Uterus (tissue), 4 donors: ENCODE measurements at places on chromosomes 5 and 9. TPM values are rescaled to one million over a fixed set of nuclear protein-coding genes. Genes with fewer than 3 reads are reported as not detected.

GRCh38 chr5:81534441-81534840 lies 140.5 kb upstream of the ACOT12 start:
- DNase-seq = no peak

DNA sequence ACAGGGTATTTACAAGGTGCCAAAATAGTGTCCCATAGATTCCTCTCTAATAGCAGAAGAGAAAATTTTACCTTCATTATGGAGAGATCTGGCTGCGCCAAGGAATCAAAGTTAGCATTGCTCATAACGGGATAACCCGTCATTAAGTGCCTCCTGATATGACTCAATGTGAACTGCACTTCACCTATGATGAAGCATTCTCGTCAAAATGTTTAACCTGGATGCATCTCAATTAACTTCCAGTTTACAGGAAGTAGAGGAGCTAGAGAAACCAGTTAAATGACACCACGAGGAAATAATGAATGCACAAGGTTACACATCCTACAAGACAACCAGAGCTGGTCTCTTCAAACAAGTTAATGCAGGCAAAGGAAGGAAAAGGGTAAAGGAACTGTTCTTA lies 17.2 kb downstream of the FBXW11 start:
- DNase-seq = no peak

- no peak for DNase-seq
Observed at GRCh38 chr5:173612948-173613347, 3.5 kb downstream of the BOD1 start.

- DNase-seq = no peak
Observed at GRCh38 chr9:88660611-88661010, 125.6 kb downstream of the NXNL2 start.

Gene MAML1
- total RNA-seq = 21.8 TPM

- DNase-seq = peak; percentile 35
Observed at GRCh38 chr5:123512611-123513461, 859 bp downstream of the CSNK1G3 start.

GRCh38 chr5:68288707-68289134 lies 73.2 kb downstream of the PIK3R1 start:
- DNase-seq = no peak
